ENCODE measurements at places on chromosomes 7 and 10.

- DNase-seq, result no peak
Measured at GRCh38 chr7:18408461-18408860, 87.1 kb upstream of the HDAC9 start.

DNA sequence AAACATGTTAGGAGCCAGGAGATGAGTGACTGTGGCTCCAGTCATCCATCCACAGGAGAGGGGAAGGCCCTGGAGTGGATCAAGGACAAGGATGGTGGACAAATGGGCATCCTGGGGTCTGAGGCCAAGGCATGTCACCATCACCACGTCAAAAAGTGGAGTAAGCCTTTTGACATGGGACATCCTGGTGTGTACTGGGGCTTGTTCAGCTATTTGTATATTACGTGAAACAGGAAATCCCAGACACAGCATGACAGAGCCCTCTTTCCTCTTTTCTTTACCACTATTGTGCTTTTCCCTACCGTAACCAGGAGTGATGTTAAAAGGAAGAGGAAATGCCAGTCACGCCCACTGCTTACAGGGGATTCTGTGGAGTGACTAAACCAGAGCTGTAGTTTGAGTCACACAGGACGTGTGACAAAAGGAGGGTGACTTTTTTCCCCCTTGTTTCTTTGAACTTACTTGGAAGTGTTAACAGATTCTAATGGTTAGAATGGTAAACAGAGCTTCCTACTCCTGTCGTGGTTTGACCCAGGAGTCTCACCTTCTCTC is 15.4 kb downstream of the ACSL5 start:
- peak; percentile 61 for DNase-seq

GRCh38 chr7:7563813-7564212 is 2.9 kb upstream of the MIOS start:
- DNase-seq, result no peak

GRCh38 chr7:26813432-26813831 is 51.0 kb downstream of the SKAP2 start:
- DNase-seq, result no peak

DNA sequence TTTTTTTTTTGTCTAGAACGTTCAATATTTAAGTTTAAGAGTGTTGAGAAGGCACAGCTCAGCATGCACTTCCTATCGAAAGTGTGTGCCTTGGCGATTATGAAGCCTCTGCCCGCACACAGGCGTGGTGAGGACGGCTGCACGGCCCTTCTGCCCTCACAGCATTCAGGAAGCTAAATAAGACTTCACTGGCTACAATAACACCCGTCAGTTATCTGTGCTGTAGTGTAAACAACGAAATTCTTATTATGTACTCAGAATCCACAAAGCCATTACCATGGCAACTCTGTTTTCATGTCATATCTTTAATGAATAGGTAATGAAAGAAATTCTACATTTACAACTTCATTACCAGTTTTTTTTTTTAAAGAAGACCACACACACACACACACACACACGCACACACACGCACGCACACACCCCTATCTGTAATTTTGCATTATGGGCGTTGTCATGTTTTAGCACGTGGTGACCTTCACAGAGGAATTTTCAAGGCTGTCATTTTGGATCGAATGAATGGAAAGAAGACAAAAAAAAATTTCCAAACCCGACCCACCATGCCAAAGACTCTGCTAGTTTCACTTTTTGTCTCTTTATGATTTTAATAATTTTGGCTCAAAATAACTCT is 254.8 kb upstream of the CTBP2 start:
- no peak for DNase-seq

DNA sequence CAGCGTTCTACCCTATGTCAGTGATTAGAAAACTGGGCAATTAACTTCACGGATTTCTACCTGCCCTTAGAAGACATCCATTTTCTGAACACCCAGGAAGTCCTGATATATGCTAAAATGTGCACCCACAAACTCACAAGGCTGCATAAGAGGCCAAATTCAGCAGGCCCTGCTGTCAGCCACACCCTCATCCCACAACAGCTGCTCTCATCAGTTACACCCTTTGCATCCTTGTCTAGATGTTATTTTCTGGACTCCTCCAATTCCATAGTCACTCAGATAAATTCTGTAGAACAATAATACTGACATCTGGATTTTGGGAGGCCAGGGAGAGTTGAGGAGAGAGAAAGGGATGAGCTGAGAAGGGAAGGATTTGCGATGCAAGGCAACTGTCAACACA is 208.9 kb downstream of the TAX1BP1 start:
- no peak for DNase-seq

DNA sequence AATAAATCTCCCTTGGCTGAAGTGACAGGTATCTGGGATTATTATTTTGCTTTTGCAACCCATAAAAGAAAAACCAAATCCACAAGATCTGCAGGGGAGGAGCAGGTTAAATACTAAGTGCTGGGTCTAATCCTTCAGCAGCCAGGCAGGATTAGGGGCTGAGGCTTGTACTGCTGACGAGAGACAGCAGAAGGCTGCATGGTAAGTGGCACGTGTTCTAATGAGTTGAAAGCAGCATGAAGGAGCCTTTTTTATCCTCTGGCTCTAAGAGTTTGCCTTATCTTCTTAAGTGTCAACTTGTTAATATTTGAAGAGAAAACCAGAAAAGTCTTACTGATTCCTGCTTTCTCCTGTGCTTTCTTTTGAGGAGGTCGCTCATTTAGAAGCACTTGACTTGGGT is 50.0 kb downstream of the LYZL2 start:
- DNase-seq, result no peak

DNA sequence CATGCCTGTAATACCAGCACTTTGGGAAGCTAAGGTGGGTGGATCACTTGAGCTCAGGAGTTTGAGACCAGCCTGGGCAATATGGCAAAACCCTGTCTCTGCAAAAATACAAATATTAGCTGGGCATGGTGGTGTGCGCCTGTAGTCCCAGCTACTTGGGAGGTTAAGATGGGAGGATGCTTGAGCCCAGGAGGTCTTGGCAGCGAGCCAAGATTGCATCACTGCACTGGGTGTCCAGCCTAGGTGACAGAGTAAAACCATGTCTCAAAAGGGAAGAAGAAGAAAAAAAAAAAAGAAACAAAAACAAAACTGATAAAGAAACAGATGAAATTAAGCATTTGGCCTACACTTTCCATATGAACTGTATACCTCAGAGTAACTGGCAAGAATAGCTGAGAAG is 319.2 kb downstream of the PARD3 start:
- no peak for DNase-seq

- DNase-seq, result no peak
Measured at GRCh38 chr10:127159648-127160245, 36.6 kb downstream of the INSYN2A start.

DNA sequence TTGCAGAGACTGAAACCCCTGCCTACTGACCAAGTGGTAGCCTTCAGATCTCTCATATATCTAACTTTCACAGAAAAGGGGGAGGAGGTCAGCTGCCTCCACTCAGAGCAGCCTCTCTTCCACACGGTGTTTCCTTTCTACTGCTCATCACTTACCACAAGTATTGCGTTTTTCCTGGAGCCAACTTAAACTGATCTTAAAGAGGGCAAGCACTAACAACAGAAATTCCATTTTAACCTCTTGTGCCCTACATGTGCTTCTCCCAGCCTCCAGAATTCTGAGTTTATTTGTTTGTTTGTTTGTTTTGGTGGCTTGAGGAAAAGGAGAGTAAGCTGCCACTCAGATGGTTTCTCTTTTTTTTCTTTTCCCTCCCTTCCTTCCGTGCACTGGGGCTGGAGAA is 19.1 kb downstream of the SKIDA1 start:
- DNase-seq, result no peak

- DNase-seq, result no peak
Measured at GRCh38 chr10:59910867-59911266, 4.5 kb upstream of the CCDC6 start.

DNA sequence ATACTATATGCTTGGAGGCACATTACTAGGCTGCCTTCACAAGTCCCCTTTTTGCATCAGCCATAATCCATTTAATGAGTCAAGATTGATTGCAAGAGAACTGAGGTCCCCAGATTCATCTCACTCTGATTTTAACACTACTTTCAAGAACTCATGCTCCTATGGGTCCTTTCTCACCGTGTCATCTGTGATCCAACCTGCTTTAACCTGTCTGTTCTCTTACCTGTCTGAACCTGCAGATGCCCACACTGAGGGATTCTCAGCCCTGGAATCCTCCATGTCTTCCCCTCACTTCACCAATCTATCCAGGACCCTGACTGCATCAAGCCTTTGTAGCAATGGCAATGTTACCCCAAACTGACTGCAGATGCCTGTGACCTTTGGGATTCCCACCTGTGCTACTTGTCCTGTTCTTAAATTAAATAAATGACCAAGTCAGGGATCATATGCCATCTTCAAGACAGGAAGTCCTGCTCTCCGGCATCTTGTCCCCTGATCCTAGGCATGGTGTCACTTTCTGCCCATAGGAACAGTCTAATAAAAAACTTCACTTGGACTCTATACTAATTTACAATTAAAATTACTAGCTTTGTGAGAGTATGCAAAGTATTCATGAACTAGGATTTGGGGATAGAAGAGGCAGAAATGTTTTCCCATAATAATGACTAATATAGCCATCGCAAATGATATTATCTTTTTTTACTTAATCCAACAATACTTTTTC is 25.9 kb upstream of the GOT1 start:
- DNase-seq, result no peak

DNA sequence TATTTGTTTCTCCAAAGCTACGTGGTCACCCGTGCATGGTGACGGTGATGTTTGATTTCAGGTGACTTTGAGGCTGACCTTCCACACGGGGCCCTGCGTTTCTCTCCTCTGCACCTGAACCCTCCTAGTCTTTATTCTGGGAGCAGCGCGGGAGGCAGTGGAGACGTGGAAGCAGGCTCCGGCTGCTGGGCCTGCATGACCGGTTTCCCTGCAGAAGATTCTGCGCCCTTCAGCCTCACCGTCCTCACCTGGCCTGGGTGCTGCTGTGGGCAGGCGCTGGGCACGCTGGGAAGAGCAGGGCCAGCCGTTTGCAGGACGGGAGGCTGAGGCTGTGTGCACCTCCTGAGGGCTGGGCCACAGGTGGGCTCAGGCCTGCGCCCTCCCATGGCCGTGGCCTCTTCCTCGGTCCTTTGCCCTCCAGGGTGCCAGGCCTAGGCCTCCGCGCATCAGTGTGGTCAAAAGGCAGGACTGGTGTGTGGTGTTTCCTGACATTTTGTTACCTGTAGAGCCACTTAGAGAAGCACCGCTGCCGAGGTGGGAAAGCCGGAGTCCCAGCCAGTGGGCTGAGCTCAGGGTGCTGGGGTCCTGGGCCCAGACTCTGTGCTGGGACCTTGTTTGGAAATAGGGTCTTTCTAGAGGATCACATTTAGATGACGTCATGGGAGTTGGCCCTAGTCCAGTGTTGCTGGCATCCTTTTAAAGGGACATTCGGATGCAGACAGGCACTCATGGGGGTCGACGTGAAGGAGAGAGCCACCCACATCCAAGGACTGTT is 478.3 kb downstream of the DNAJB6 start:
- DNase-seq, result no peak

DNA sequence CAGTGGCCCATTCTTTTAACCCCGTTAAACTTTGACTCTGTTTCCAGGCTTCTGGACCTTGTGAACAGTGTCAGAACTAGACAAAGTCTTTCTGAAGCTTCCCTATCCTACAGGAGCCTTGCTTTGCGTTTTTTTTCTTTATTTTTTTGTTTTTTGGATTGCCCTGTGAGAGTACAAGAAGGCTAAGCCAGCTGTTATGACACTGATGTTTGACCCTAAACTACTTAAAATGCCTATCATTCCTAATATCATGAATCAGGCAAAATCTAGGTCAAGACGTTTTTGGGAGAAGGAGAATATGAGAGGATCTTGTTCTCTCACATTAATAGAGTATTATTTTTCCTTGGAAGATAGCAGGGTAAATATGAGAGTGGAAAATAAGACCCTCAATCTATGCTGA is 79.8 kb downstream of the EPDR1 start:
- no peak for DNase-seq

GRCh38 chr7:8175929-8176369 is 86.0 kb downstream of the ICA1 start:
- DNase-seq, result no peak

All from central memory CD4-positive, alpha-beta T cell (primary cell).